ENCODE measurements at places on chromosomes 16 and 17.

DNA sequence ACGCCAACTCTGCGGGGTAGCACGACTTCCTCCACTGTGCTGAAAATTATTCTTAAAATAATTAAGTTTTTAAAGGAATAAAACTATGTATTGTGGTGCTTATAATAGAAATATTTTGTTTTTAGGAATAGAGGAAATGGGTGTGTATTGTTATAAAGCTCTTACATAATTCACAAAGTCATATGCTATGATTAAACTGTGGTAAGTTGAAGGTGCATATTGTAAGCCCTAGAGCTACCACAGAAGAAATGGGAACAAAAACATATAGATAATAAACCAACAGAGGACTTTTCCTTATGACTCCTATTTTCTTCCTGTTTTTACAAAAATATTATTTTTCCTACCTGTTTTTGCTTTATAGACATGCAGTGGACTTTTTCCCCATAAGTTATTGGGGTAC is 4.3 kb upstream of the SLFN11 start:
- no peak for DNase-seq

GRCh38 chr16:8893976-8894690 is 12.0 kb downstream of the LITAFD start:
- DNase-seq = no peak

GRCh38 chr17:29396066-29396465 is 5.9 kb downstream of the TAOK1 start:
- no peak for DNase-seq

DNA sequence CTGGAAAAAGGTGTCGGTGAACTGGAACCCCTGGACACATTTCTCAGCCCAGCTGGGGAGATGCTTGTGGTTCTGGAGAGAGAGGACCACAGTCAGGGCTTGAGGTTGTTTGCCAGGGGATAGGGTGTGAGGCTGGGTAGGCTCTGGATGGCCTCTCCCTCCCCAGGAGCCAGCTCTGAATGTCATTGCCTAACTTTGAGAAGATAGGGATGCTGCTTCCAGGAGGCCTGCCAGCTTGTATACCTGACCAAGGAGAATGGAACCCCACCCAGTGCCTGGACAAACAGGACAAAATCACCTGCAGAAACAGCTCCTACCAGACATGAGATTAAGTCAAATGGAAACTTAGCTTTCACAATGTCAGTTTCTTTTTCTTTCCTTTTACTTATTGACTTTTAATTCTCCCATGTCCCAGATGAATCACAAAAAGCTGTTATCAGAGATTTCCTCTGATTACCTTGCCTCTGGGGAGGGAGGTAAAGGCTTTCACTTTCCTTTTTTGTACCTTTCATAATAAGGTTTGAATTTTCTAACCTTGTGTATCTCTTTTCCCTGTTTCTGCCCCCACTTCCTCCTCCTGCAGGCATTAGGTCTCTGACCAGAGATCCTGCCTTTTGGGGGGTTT is 29.8 kb upstream of the PLLP start:
- DNase-seq = no peak

GRCh38 chr16:13083681-13084080 is 182.3 kb downstream of the SHISA9 start:
- DNase-seq = no peak

GRCh38 chr17:45828582-45829133 is 16.0 kb upstream of the SPPL2C start:
- DNase-seq = no peak
